ENCODE measurements at places on chromosomes 16 and 17.

GRCh38 chr17:34398990-34399389 is 36.0 kb upstream of the CCL1 start:
- DNase-seq = no peak

- DNase-seq = no peak
Measured at GRCh38 chr17:47686664-47687327, 7.2 kb upstream of the TBKBP1 start.

DNA sequence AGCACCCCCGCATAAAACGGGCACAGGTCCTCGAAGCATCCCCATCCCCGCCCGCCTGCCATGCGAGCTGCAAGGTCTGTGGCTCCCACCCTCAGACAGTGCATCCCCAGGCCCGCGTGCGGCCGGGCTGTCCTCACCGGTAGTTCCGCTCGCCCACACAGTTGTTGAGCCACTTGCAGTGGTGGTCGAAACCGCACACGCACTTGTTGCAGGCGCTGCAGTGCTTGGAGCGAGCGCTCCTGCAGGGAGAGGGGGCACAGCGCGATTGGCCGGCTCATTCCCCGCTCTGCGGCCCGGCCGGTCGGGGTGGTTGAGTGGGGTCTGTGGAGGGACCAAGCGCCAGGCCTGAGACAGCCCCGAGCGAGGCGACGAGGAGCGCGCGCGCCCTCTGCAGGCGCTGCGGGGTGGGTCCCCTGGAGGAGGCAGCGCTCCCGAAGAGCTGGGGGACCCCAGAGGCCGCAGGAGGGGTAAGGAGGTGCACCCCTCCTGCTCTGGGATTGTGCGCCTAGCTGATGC is 6.0 kb upstream of the TPPP3 start:
- DNase-seq = peak; percentile 81

DNA sequence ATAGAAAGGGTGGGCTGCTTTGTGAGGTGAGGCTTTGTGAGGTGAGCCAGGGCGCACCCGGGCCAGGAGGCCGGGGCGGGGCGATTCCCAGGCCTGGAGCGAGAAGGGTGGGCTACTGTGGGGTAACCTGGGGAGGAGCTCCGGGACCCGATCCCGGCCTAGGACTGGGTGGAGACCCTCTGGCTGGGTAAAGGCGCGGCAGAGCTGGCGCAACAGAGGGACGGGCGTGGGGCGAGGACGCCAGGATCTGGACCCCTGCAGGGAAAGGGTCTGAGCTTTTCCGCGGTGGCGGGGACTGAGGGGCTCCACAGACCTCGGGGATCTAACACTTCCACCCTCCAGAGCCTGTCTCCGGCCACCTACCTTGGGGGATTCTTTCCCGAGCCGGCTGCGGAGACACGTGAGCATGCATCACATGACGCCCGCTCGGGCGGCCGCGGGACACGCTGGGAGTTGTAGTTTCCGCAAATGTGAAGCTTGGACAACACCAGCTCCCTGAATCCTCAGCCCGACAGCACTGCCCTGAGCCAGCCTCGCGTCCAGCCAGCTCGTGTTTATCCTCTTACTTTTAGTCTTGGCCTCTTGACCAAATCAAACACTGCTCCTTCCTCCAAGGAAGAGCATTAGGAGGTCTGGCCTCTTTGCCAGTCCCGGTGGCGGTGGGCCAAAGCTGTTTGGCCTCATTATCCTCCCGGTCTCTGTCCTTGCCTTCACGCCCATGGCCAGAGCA is at the start of gene SLC38A7:
Gene SLC38A7 (minus strand): TSS at position 417 of the 730 bp plus-strand sequence. CDS start 4,644 bp downstream, outside the sequence.
- DNase-seq = peak; percentile 92

GRCh38 chr17:70912716-70913485 is 743.6 kb downstream of the KCNJ2 start:
- no peak for DNase-seq

- no peak for DNase-seq
Measured at GRCh38 chr16:13314633-13315032, 413.2 kb downstream of the SHISA9 start.

GRCh38 chr16:67161595-67162058 is 1.9 kb downstream of the FBXL8 start:
- DNase-seq = no peak

DNA sequence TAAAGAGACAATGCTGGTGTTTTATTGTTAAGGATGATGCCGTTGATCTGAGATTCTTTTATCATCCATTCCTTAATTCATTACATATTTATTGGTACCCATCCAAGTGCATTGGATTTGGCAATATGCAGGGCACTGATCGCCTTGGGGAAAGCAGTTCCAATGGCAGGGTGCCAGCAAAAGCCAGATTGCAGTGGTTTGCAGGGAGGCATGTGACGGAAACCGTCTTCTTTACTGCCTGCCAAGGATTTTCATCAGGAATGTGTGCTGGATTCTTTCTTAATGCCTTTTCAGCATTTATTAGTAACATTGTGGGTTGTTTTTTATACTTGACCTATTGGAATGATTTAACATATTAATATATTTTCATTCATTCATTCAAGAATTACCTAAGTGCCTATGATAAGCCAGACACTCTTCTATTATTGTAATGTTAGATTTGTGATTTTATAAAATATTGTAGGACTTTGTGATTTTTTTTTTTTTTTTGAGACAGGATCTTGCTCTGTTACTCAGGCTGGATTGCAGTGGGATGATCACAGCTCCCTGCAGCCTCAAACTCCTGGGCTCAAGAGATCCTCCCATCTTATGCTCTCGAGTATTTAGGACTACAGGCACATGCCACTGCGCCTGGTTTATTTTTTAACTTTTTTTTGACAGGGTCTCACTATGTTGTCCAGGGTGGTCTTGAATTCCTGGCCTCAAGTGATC is 93.4 kb upstream of the TNRC6A start:
- no peak for DNase-seq

DNA sequence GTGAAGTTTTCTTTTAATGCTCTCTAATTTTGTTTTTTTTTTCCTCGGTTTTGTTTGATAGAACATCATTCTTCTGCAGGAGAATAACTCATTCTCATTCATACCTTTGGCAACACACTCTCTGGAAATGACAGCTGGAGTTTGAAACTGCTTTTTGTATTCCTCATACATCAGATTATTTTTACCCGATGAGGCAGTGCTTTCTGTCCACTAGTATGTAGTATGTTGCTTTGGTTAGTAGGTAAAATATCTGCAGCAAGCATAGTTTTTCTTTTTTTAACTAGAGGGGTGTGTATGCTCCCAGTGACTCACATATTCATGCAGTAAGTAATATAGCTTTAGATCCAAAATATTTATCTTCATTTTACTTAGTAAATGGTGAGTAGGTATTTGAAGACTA is 6.4 kb downstream of the PRKCA start:
- DNase-seq = no peak

GRCh38 chr16:49608779-49609178 is 235.2 kb downstream of the C16orf78 start:
- no peak for DNase-seq

DNA sequence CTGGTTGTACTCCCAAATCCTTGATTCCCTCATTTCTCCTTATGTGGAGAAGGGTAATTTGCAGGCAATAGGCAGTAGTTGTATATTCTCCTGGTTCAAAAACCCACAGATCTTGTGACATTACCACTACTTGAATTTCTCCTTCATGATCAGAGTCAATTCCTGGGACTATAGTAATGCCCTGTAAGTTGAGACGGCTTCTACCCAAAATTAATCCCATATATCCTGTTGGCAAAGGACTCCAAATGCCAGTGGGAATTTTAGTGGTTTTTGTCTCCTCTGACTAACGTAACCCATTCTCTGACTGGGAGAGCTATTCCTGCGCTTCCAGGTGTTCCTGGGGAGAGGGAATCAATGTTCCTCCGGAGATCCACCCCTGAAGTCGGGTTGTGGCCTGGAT is 11.6 kb upstream of the ZNF689 start:
- DNase-seq = no peak

- no peak for DNase-seq
Measured at GRCh38 chr16:62853887-62854286, 817.6 kb upstream of the CDH8 start.

- no peak for DNase-seq
Measured at GRCh38 chr17:49834118-49834743, 13.6 kb downstream of the TAC4 start.

DNA sequence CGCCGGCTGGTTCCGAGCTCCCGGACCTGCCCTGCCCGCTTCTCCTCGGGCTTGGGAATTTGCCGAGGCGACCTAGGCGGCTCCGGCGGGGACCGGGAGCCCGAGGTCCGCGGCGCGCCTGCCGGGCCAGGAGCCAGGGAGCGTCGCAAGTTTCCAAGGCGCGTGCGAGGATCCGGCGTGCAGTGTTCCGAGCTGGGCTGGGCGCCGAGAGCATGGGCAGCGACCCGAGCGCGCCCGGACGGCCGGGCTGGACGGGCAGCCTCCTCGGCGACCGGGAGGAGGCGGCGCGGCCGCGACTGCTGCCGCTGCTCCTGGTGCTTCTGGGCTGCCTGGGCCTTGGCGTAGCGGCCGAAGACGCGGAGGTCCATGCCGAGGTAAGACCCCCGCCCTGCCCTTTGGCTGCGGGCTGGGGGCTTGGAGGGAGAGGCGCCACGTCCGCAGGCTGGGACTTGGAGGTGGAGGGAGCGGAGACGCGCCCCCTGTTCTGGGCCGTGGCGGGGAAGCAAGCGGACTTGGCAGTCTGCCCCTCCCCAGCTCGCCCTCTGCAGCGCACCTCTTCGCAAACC is 668 bp downstream of the MMP15 start:
- DNase-seq = no peak

- DNase-seq = no peak
Measured at GRCh38 chr17:75565066-75565465, 22.5 kb upstream of the MYO15B start.

DNA sequence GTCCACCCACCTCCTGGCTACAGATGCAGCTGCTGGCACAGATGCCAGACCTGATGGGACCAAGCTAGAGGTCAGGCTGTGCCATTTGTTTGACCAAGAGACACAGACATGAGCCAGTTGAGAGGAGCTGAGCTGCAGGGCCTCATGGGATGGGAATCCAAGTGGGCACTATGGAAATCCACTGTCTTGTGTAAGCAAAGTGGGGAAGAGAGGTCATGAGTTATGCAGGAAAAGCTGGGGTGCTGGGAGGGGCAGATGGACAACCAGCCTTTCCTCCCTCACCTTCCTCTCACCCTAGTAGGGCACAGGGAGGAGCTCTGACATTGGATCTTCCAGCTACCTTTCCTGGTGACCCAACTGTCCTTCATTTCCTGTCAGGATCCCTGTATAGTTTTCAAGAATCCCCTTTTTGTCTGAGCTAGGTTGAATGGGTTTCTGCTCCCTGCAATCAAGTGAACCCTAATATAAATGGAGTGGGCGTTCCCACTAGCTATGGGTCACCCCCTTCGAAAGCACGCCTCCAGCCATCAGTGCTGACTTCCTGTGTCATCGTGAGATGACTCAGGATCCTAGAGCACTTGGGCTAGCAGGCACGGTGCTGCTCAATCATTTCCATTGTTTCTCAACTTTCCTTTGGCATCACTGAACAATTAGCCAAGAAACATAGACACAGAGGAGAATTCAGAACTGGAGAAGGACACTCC is 13.6 kb downstream of the ATPAF2 start:
- DNase-seq = peak; percentile 49

DNA sequence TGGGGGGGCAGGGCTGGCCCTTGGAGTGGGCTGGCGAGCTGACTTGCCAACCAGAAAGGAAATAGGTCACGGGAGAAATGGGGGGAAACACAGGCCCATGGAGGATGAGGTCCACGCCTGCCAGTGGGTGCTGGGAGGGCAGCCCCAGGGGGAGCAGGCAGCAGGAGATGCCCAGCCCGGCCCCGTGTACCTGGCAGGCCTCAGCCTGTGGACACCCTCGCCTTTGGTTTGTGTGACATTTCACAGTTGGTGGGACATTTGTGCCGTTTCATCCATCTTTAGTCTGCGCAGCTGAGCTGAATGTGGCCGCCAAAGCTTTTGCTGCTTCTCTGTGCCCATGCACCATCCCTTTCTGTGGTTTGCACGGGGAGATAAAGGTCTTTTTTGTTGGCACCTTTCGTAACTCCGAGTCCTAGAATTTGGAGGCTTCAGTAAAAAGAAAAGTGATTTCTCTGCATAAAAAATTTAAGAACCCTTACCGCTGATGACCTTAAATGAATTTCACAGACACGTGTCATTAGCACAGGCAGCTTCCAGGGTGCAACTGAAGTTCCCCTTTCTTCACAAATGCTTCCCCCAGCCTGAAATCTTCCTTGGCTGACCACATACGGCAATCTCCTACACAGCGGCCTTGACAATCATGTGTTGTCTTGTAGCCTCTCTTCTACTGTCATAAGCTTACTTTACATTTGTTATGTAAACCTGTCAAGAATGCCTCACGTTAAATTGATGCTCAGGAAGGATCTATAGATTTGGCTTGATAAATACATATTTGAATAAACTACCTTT is 193.6 kb downstream of the RPTOR start:
- DNase-seq = peak; percentile 33

- DNase-seq = no peak
Measured at GRCh38 chr16:74568961-74569631, 37.8 kb downstream of the GLG1 start.

DNA sequence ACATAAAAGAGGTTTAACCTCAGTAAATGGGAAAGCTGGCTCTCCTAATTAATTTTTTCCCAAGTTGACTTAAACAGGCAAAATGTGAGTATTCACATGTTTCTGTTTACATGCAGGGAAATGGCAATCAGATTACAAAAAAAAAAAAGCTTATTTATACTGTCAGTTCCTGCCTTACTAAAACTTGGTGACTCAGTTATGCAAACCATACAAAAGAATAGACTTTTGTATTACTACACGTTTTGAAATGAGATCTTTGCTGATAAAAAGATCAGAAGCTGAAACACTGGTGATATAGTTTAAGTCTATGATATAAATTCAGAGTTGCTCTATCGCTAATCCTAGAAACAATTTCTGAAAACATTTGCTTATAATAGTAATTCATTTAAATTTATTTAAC is 9.4 kb upstream of the KCNJ2 start:
- no peak for DNase-seq

- DNase-seq = no peak
Measured at GRCh38 chr16:84885342-84885910, 65.6 kb downstream of the CRISPLD2 start.

DNA sequence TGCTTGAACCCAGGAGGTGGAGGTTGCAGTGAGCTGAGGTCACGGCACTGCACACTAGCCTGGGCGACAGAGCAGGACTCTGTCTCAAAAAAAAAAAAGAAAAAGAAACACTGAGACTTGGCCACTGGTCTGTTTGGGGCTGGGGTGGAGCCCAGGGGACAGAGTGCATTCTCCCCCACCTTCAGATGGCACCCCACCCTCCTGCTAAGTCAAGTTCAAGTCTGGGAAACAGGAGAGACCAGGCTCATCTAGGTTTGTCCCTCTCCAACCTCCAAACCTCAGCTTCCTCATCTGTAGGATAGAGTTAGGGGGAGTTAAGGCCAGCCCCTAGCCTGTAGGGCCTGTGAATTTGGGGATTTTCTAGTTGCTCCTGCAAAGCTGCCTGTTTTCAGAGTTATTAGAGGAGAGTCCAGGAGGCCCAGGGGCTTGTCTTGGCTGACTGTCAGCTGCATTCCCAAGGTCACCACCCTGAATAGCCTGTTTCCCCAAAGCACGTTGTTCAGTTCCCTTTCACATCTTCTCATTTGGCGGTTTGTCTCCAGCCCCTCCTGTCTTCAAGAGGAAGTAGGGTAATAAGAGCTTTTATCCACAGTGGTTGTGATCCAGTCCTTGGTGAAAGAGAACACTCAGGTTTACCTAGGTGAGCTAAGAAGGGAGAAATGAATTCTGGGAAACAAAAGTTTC is 2.2 kb downstream of the MT3 start:
- no peak for DNase-seq

- no peak for DNase-seq
Measured at GRCh38 chr17:76772842-76773525, 35.1 kb downstream of the MFSD11 start.
